ENCODE measurements at places on chromosomes 6 and 20. TPM values are rescaled to one million over a fixed set of nuclear protein-coding genes. Genes with fewer than 3 reads are reported as not detected.

GRCh38 chr6:121563286-121563685, 127.8 kb downstream of the GJA1 start:
- H3K27ac ChIP-seq = no peak overlapping the region
- H3K4me3 ChIP-seq = no peak overlapping the region
- no peaks in the 10 kb centered on the region for H3K4me1 ChIP-seq
- no peaks in the 10 kb centered on the region for H3K27me3 ChIP-seq
- H3K36me3 ChIP-seq = no peaks in the 10 kb centered on the region
- DNase-seq = no peak

- no peaks in the 10 kb centered on the region for H3K36me3 ChIP-seq
- DNase-seq = no peak
- H3K4me3 ChIP-seq = no peak overlapping the region
- no peaks in the 10 kb centered on the region for H3K27me3 ChIP-seq
- peaks cover 3% of the 10 kb centered on the region for H3K4me1 ChIP-seq
These were observed 243.3 kb upstream of the AFDN start for GRCh38 chr6:167583412-167583811.

- H3K27me3 ChIP-seq = no peaks in the 10 kb centered on the region
- no peak for DNase-seq
- H3K27ac ChIP-seq = peak overlapping the region; percentile 97
- peaks cover 14% of the 10 kb centered on the region for H3K4me1 ChIP-seq
- no peak overlapping the region for H3K4me3 ChIP-seq
- no peaks in the 10 kb centered on the region for H3K36me3 ChIP-seq
These were observed 64.5 kb downstream of the STX11 start for GRCh38 chr6:144214622-144215401.

DNA sequence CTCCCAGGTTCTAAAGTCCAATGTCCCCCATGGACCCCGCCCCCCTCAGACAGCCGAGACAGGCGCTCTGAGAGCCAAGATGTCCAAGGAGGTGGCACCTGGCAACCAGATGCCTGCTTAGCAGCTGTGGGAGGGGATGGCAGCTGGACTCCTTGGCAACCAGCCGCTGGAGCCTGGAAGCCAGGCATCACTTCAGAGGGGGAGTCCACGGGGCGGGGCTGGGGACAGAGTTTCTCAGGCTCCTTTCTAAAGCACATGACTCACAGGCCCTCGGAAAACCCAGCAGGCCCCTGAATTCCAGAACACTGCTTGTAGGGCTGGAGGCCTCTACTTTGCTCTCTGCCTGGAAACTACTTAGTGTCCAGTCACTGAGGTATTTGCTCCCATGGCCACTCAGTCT, 51.5 kb downstream of the PREX1 start:
- H3K4me3 ChIP-seq = no peak overlapping the region
- H3K4me1 ChIP-seq = peaks cover 10% of the 10 kb centered on the region

- no peak overlapping the region for H3K4me3 ChIP-seq
- no peaks in the 10 kb centered on the region for H3K27me3 ChIP-seq
- no peaks in the 10 kb centered on the region for H3K4me1 ChIP-seq
- no peak overlapping the region for H3K27ac ChIP-seq
- DNase-seq = no peak
These were observed 350.9 kb downstream of the SMOC2 start for GRCh38 chr6:168791917-168792316.

GRCh38 chr6:108952776-108953486, 104.7 kb downstream of the ARMC2 start:
- peaks cover 30% of the 10 kb centered on the region for H3K4me1 ChIP-seq
- peak; percentile 90 for DNase-seq
- H3K4me3 ChIP-seq = no peak overlapping the region
- H3K27ac ChIP-seq = no peak overlapping the region

DNA sequence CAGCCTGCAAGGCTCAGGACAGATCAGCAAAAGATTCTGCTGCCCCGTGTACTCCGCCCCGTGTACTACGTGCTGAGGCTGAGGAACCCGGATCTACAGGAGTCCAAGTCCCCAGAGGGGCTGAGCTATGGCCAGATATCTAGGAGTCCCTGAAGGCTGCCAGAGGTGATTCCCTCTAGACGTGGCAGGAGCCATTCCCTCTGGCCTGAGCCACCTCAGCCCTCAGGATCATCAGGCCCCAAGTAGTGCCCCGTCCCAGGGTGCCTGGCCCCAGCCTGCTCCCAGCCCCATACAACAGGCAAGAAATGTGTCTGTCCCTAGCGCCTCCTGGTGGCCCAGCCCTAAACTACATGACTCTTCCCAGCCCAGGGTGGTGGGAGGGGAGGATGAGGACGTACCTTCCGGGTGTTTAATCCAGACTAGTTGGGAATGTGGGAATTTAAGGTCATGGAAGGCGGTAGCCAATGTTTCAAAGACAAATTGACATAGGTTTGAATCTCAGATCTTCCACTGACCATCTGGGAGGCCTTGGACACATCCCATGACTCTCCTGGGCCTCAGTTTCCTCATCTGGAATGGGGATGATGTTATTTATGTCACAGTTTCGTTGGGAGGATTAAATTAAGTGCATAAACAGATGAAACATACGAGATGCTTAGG, 49.4 kb upstream of the PTPN1 start:
- H3K27ac ChIP-seq = no peak overlapping the region
- H3K27me3 ChIP-seq = no peaks in the 10 kb centered on the region
- no peaks in the 10 kb centered on the region for H3K36me3 ChIP-seq
- peak; percentile 84 for DNase-seq
- H3K4me1 ChIP-seq = peaks cover 18% of the 10 kb centered on the region

DNA sequence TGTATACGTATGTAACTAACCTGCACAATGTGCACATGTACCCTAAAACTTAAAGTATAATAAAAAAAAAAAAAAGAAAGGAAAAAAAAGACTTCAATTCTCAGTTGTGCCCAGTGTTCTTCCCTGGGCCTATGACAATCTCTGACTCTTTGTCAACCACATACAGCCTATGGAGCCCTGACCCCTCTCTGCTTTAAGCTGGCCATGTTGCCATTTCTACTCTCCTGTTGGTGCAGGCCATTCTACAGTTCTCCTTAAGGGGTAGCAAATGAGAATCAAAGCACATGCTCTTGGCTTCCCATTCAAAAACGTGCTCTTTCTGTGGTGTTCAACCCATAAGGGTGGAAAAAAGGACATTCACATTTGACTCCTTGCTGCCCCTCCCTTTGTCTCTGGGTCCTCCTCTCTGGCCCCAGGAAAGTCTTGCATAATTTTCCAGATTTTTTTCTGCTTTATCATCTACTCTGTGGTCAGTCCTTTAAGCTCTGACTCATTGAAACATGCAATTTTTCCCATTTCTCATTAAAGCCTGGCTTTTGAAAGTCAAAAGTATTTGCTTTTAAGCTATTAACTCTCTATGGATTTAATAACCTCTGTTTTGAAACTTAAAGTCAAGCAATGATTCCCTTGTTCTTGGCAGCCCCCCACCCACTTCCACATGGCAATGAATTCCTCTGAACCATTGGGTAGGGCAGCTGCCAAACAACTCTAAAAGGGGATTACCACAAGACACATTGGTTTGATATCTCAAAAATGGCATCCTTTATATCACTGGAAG, 208.6 kb upstream of the MCHR2 start:
- DNase-seq = no peak
- no peak overlapping the region for H3K27ac ChIP-seq
- H3K4me3 ChIP-seq = no peak overlapping the region
- no peaks in the 10 kb centered on the region for H3K27me3 ChIP-seq
- no peaks in the 10 kb centered on the region for H3K4me1 ChIP-seq

DNA sequence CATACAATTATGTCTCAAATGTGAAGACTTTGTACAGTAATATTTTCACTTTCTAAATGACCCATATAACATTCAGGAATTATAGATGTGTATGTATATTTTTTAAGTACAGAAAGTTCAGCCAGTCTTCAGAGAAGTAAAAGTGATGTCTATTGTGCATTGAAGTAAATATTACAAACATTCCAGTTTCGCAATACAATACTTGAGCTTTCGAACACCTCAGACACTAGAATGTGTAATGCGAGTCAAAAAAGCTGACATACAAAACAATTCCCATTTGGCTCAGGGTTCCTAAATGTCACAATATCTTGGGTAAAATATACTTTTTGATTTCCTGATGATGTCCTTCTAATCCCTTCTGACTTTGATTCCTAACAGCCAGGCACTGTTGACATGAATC, 101.4 kb downstream of the ZNF217 start:
- H3K27ac ChIP-seq = no peak overlapping the region
- no peak for DNase-seq
- H3K27me3 ChIP-seq = no peaks in the 10 kb centered on the region
- H3K4me1 ChIP-seq = no peaks in the 10 kb centered on the region
- H3K4me3 ChIP-seq = no peak overlapping the region
- H3K36me3 ChIP-seq = no peaks in the 10 kb centered on the region

- no peaks in the 10 kb centered on the region for H3K36me3 ChIP-seq
- DNase-seq = no peak
- H3K4me3 ChIP-seq = no peak overlapping the region
- H3K27me3 ChIP-seq = peaks cover 10% of the 10 kb centered on the region
These were observed 40.4 kb downstream of the KIF25 start for GRCh38 chr6:168037856-168038255.

DNA sequence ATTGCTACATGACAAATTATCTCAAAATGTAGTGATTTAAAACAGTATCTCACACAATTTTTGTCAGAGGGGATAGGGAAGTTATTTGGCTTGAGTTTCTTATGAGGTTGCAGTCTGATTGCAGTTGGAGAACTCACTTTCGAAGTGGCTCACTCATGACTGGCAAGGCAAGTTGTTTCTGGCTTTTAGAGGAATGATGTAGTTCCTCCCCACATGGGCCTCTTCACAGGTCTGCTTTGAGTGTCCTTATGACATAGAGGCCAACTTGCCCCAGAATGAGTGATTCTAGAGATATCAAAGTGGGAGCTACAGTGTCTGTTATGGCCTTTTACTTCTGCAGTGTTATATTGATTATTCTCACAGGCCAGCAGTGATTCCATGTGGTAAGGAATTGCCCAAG, 6.1 kb downstream of the DOP1A start:
- no peaks in the 10 kb centered on the region for H3K4me1 ChIP-seq
- H3K27me3 ChIP-seq = no peaks in the 10 kb centered on the region
- H3K4me3 ChIP-seq = no peak overlapping the region

DNA sequence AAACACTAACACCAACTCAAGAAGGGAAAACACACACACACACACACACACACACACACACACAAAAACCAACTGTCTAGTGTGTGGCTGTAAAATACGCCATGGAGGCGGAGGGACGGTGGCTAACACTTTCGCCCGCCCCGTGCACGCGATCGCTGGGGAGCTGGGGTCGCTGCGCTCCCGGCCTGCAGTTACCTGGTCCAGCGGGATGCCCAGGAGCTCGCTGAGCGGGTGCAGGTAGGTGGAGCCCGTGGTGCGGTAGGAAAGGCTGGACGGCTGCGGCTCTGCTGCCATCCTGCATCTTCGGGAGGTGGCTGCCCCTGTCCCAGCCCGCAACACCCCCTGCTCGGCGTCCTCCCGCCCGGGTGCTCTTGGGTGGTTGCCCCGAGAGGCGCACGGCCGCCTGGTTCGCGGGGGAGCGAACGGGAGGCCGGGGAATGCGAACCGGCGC, 303 bp downstream of the MBOAT1 start:
- peaks cover 16% of the 10 kb centered on the region for H3K4me1 ChIP-seq
- H3K27me3 ChIP-seq = no peaks in the 10 kb centered on the region
- peak overlapping the region; percentile 83 for H3K4me3 ChIP-seq

- peaks cover 39% of the 10 kb centered on the region for H3K4me1 ChIP-seq
- H3K27ac ChIP-seq = peak overlapping the region; percentile 45
- peaks cover 4% of the 10 kb centered on the region for H3K27me3 ChIP-seq
- DNase-seq = no peak
- no peak overlapping the region for H3K4me3 ChIP-seq
- no peaks in the 10 kb centered on the region for H3K36me3 ChIP-seq
These were observed 61.6 kb upstream of the SNX9 start for GRCh38 chr6:157761331-157761921.

GRCh38 chr6:91816335-91816734, 1229.5 kb upstream of the MAP3K7 start:
- no peaks in the 10 kb centered on the region for H3K36me3 ChIP-seq
- no peaks in the 10 kb centered on the region for H3K4me1 ChIP-seq
- no peak overlapping the region for H3K4me3 ChIP-seq
- no peak overlapping the region for H3K27ac ChIP-seq
- H3K27me3 ChIP-seq = no peaks in the 10 kb centered on the region

DNA sequence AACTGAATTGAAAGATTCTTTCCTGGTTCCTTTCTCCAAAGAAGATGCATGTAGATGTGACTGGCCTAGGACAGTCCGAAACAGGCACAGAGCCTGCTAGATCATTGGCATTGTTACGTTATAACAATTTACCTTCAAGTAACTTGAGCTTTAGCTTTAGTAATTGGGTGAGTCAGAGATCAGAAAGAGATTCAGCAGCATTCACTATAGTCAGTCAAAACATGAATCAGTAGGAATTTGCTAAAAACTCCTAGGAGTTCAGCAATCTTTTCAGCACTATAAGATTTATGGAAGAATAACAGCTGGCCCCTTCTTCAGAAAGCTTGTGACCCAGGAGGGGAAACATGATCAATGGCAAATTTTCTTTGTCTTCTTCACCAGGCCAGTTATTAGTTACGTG, 281.7 kb upstream of the PRDM1 start:
- no peaks in the 10 kb centered on the region for H3K4me1 ChIP-seq
- H3K36me3 ChIP-seq = no peaks in the 10 kb centered on the region

GRCh38 chr20:3711484-3711941, 887 bp downstream of the SIGLEC1 start:
- DNase-seq = peak; percentile 69
- H3K27ac ChIP-seq = peak overlapping the region; percentile 75
- no peaks in the 10 kb centered on the region for H3K36me3 ChIP-seq

- no peak overlapping the region for H3K27ac ChIP-seq
- H3K4me3 ChIP-seq = no peak overlapping the region
- peaks cover 77% of the 10 kb centered on the region for H3K27me3 ChIP-seq
These were observed 2.1 kb upstream of the VSX1 start for GRCh38 chr20:25083773-25084625.

DNA sequence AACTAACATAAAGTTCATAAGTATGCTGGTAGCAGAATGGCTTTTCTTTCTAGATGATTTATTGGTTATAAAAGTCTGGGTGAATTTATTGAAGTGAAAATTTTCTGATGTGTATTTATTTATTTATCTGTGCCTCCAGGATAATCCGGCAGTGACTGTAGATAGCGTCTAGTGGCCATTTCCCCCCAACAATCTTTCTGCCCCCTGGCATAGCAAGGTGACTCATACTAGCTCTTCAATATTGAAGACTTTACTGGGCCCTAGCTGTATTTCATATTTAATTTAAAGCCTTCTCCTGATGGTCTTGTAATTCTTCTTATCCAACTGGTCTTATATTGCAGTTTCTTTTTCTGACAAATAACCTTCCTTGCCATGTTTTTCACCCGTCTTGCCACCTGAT, 154.1 kb upstream of the SGK1 start:
- no peaks in the 10 kb centered on the region for H3K27me3 ChIP-seq
- no peak overlapping the region for H3K4me3 ChIP-seq
- no peak for DNase-seq
- H3K27ac ChIP-seq = no peak overlapping the region

- peaks cover 14% of the 10 kb centered on the region for H3K36me3 ChIP-seq
- H3K27me3 ChIP-seq = no peaks in the 10 kb centered on the region
- H3K27ac ChIP-seq = no peak overlapping the region
- peaks cover 8% of the 10 kb centered on the region for H3K4me1 ChIP-seq
- no peak overlapping the region for H3K4me3 ChIP-seq
- DNase-seq = no peak
These were observed 2.2 kb downstream of the KAT14 start for GRCh38 chr20:18139832-18140231.

Gene TOX2
- total RNA-seq = 0.44 TPM

Gene TAAR8
- total RNA-seq = not detected

Gene HLA-DMA
- 4.2 TPM for total RNA-seq

Gene MOG
- not detected for total RNA-seq

Gene ETV7
- 0.04 TPM for total RNA-seq

Gene IP6K3
- 27.8 TPM for total RNA-seq

Gene OVOL2
- not detected for total RNA-seq

Gene SNX21
- total RNA-seq = 29.5 TPM

Gene NRN1
- 23.9 TPM for total RNA-seq

All from muscle of leg (tissue), 16 donors.